ENCODE measurements at places on chromosomes 3 and 15.

DNA sequence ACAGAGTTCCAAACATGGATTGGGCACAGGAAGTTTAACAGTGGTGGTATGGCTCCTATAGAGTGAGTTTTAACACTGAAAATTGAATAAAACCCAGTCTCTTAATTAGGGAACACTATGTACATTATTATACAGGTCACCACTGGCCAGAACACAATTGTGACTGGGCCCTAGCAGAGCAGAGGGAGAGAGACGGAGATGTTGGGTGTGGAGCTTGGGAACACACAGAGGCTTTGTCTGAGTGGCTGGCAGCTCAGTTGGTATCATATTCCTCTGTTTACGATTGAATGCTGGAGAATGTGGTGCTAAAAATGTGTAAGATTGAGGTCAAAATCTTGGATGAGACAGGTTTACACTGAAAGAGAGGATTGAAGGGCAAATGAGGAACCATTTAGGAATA is 6.8 kb upstream of the MOBP start:
- DNase-seq = no peak

- no peak for DNase-seq
Observed at GRCh38 chr3:15318661-15319060, 13.7 kb downstream of the SH3BP5 start.

DNA sequence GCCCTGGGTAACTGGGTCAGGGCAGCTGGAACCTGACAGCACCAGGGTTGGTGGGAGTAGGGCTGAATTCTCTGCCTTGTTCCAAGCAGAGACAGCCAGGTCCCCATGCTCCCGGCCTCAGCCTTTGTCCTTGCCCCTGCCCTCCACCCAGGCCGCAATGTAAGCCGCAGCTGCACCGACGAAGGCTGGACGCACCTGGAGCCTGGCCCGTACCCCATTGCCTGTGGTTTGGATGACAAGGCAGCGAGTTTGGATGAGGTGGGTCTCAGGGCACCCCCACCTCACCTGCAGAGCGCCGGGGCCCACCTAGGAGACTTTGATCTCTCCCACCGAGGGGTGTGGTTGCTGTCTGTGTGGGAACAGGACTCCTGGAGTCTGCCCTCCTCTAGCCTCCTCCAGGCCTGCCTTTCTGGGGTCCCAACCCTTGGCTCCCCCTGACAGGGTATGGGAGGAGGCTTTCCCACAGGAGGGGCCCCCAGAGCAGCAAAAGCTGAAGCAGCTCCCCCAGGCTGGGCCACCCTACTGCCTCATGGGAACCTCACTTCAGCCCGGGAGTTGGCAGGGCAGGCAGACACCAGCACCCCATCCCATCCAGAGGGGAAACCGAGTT is 23.4 kb downstream of the VIPR1 start:
- DNase-seq = no peak

DNA sequence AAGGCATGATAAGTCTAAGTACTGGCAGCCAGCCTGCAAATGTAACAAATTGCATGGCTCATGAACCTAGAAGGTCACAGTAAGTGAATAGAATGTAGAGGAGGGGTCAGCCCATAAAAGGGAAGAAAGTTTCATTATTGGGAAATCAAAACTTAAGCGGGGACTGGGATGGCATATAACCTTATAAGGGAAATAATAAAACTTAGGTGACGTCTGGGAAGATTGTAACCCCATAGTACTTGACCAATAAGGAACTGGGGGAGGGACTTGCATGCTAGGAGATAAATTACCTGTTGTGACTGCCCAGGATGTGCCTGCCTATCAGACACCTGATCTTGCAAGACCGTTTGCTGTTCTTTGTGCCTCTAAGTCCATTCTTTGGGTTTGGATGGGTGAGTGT is 28.1 kb upstream of the MCTP2 start:
- DNase-seq = no peak

GRCh38 chr15:74787251-74788041 is 5.6 kb downstream of the CSK start:
- DNase-seq = peak; percentile 75

GRCh38 chr15:65089206-65089824 is 12.8 kb downstream of the KBTBD13 start:
- no peak for DNase-seq

DNA sequence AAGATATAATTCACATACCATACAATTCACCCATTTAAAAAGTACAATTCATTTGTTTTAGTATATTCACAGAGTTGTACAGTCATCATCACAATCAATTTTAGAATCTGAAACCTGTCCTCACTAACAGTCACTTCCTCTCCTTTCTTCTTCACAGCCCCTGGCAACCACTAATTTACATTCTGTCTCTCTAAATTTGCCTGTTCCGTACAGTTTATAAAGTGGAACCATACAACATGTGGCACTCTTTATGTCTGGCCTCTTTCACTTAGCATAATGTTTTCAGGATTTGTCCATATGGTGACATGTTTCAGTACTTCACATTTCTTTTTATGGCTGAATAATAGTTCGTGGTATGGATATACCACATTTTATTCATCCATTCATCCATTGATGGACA is 22.7 kb downstream of the ERICH6 start:
- DNase-seq = no peak

DNA sequence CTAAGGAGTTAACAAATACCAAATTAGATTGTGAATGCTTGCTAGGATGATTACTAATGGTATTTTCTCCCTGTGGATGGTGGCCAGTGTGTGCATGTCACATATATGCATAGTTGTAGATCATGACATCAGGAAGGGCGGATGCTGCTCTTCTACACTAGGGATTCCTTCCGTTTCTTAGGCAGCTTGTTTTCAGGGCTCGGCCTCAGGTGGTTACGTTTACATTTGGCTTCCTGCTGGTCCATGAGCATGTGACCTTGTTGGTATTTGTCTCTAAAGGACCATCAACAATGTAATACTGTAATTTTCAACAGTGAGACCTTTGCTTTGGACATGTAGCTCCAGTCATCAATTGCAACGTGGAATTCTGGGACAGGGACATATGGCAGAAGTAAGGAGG is 221.4 kb downstream of the NR1D2 start:
- DNase-seq = no peak

DNA sequence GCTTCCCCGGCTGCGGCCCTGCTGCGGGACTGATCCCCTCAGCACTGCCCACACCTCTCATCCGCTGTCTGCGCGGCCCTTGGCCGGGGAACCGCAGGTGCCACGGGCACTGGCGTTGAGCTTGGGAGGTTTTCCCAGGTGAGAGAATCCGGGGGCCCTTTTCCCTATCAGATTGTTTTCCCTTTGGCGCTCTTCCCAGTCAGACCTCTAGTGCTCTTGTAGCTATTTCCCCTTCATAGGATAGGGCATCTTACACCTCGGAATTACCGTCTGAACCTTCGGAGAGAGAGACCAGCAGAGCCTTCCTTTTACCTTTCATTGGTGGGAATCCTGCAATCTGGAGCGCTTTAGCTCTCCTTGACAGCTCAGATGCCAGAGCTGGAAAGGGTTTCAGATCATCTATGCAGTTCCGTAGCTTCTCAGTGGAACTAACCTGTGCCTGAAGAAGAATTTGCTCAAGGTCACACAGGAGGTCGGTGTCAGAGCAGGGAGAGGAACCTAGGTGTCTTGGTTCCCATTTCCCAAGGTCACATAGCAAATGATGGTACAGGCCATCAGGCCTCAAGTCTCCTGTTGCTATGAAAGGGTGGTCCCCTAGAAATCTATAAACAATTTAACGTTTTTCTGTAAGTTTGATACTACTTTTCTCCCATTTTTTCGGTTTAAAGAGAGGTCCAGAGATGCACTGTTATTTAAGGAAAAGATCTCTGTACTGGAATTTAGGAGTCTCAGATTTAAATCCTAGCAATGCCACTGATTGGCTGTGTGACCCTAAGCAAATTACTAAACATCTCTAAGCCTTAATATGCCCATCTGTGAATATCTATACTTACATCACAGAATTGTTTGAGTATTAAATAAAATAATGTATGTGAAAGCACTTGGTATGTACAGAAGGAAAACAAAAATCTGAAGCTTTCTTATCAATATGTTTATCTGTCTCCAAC is 916 bp downstream of the IDH3A start:
- DNase-seq = no peak

GRCh38 chr3:28224430-28224829 is 17.0 kb upstream of the CMC1 start:
- no peak for DNase-seq

DNA sequence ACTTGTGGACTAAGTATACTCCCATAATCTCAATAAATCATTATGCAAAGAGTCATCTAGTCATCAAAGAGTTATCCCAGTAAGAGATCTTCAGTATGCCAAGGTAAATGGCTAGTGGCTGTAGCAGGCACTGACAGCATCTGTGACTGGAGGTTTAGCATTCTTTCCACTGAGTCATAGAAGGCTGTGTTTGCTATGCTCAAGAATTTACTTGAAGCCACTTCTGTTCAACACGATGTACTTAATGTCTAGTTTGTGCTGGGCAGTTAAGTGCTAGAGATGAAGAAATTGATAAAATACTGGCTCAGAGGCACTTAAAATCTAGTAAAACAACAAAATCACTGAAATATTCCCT is 13.0 kb downstream of the ZBED2 start:
- no peak for DNase-seq

- no peak for DNase-seq
Observed at GRCh38 chr3:23877329-23877980, 39.3 kb downstream of the NKIRAS1 start.

DNA sequence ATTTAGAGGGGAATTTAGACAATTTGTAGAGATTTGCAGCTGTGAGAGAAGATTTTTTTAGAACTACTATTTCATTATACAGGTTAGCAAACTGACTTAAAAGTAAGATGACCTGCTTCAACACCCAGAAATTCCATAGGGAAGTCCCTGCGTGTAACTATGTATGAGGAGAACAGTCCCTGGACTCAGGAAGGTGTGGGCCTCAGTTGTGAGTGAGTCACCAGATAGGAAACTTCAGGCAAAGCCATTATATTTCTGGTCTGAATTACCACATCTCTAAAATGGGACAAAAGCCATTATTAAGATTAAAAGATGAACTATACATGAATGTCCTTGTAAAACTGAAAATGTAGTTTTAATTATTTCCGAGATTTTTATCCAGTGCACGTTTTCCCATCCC is 488.3 kb upstream of the GOLIM4 start:
- DNase-seq = no peak

DNA sequence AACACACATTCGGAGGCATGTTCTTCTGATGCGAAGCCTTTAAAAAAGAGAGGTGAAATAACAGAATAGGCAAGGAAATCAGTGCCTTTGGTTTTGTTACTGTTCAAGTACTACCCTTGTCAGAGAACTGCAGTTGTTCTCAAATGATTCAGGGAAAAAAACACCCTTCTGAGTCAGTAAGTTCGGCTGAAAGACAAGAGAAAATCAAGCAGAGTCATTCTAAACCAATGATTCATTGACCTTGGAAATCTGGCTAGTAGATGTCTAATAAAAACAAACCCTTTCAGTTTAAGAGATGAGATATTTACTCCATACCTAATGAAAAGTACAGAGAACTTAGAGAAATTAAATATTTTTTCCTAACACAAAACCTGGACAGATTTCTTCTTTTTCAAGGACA is 72.7 kb upstream of the ABI3BP start:
- no peak for DNase-seq

DNA sequence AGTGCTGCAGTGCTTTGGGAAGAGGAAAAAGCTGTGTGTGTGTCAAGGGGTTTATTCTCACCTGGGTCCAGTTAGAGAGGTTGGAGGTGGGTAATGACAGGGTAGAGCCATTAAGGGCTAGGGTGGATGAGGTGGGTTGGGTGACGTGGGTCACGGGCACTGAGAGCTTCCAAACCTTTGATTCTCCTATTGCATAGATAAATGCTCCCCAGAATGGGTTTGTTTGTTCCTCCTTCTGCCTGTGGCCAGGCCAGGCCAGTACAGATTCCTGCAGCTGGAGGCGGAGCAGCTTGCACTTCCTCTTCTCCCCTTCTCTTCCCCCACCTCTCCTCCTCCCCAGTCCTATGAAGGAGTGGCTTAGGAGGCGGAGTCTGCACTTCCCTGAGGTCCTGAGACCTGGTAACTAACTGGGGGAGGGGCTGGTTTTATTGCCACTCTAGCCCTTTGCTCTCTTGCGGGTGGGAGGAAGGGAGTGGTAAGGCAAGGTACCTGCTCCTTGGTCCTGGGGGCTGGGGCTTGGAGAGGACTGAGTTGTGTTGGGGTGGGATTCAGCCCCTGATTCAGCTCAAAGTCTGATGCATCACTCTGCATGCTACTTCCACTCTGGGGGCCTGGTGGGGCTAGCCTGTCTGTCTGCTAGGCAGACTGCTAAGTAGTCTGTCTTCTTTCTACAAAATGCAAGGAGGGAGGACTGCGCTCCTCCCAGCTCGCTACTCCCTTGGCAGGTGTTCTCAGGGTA is 3.5 kb downstream of the SPINT1 start:
- DNase-seq = no peak

DNA sequence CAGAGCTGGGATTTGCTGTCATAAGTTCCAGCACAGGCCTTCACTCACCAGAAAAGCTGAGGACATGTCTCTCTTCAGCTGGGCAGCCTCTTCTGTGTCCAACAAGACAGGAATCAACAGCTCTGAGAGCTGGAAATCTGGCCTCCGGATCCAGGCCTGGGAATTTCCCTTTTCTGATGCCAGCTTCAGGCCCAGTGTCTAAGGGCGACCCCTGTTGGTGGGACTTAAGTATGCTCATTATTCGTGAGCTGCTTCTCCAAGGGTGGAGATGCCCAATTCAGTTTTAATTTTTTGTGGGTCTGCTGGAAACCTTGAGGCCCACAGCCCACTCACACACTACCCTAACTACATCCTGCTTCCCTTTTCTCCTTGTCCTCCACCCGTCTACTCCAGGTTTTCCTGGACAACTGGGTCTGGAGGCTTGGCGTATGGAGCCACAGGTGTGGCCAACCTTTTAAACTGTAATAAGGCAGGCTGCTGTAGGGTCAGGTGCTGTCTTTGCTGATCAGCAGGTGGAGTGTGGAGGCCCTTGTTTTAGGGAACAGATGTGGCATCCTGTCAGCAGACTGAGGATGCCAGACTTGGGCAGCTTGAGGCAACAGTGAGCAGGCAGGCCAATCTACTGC is 2.6 kb upstream of the CEMIP start:
- peak; percentile 32 for DNase-seq

GRCh38 chr3:30186741-30187219 is 419.6 kb upstream of the TGFBR2 start:
- DNase-seq = no peak

GRCh38 chr15:63983061-63983711 is 63.1 kb downstream of the DAPK2 start:
- no peak for DNase-seq

DNA sequence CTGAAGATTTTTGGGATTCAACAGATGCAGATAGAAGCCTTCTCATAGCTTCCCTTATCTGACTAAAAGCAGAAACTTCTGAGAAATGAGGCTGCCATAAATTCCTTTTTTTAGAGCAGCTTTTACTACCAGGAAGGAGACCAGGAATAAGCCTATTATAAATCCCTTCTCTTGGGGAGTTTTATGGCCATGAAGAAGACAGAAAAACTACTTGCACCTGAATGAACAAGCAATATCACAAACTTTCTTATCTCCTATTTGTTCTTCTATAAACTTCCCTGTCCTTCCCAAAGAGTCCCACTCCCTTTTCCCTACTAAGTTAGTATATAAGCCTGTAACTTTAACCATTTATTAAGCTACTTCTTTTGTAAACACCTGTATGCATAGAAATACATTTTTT is 603.1 kb downstream of the NSUN3 start:
- DNase-seq = no peak
